ENCODE measurements at places on chromosomes 12 and 14.
A peak's percentile ranks its signal among the peaks of the same experiment; 100 is the strongest.

GRCh38 chr14:105817971-105818711, 291.8 kb downstream of the TMEM121 start:
- DNase-seq: peak; percentile 93

DNA sequence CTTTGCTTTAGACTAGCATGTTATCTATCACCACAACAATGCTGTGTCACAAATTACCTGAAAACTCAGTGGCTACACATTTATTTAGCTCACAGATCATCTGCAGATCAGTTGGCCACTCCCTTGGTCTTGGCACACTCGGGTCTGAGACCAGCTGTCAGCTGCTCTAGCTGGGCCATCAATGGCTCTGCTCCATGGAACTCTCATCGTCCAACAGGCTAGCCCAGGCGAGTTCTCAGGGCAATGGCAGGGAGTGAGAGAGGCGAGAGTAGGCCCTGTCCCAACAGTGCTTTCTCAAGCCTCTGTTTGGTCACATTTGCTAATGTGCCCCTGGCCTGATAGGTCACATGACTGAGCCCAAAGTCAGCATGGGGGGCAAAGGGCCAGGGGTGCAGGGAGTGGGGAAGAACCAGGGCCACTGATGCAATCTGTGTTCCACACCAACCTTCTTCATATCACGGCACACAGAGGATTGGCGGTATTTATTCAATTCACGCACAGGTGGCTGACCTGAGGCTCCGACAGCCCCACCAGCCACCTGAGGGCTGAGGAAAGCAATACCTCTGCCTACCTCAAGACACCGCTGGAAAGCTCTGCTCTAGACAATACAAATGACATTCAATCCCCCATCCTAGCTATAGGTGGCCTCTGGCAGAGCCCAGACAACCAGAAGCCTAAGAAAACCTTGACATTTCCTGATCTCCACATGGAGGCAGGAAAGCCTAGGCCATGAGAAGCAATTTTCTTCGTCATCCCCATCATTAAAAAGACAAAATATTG, 82.5 kb downstream of the NT5DC3 start:
- no peak for DNase-seq

DNA sequence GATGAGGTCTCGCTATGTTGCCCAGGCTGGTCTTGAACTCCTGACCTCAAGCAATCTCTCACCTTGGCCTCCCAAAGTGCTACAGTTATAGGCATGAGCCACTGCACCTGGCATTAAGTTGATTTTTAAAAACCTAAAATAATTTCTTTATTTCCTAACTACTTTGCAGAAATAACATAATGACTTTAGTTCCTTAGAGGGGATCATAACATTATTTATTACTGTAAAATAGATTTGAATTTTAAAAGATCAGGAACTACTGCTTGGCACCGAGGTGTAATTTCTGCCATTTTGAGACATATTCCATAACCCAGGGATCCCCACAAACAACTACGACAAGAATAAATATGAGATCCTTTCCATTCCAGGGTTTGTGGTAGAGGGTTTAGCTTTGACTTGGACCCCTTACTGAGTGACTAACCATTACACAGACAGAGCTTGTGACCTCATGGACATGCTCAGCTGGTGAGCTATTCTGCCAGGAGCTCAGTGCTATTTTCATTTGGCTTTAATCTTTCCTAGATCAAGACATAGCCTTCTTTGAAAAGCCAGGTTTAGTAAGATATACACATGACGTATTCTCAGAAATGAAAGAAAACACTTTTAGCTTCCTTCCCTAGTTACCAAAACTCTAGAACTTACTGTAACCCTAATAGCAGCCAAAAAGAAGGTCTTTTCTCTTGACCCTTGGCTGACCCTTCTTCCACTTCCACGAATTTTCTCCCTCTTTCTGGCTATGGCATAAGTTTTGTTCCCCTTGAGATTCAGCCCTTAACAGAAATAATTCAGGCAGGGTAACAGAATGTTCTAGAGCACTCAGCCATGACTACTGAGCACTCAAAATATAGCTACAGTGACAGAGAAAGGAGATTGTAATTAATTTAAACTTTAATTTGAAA, 75.1 kb upstream of the NUDT4 start:
- no peak for DNase-seq

DNA sequence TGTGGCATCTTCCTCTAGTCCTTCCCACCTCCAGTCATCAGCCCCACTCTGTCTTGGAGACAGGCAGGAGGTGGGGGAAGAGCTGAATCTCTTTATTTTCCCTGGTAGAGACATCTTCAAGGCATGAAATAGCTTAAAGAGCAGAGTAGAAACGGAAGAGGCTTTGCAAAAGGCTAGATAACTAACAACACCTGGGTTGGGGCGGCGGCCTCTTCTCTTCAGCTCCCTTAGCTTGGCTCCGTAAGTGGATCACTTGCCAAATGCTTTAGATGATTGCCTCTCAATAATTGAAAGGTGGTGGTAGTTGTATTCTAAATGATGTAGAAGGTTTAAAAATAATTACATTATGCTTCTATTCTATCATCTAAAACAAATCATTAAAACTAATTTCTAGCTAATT, 36.1 kb downstream of the SSPN start:
- no peak for DNase-seq

- DNase-seq: no peak
Measured at GRCh38 chr14:91723501-91723900, 8.4 kb downstream of the CATSPERB start.

DNA sequence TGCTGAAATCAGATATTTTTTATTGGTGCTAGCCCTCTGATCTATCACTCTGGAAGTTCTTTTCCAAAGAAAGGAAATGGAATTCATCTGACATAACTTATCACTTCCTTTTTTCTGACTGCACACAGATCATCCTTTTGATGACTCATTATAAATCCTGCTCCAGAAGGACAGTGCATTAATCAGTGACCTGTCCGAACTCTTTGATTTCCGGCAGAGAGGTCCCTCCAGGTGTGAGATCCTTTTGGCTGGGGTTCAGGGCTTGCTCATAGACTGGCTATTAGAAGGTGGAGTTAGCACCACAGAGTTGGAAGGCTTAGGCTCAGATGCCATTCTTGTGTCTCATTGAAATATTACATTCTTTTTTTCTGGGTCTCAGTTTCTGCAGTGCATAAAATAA, 328.2 kb downstream of the ZFP36L1 start:
- no peak for DNase-seq

GRCh38 chr14:68509188-68509983, 283.5 kb downstream of the ZFP36L1 start:
- no peak for DNase-seq

- no peak for DNase-seq
Measured at GRCh38 chr14:59055006-59055405, 133.5 kb upstream of the DAAM1 start.

- no peak for DNase-seq
Measured at GRCh38 chr12:120940006-120940405, 35.8 kb upstream of the SPPL3 start.

Measured in common myeloid progenitor, CD34-positive (primary cell).